ENCODE measurements at places on chromosomes 16 and 17. TPM values are rescaled to one million over a fixed set of nuclear protein-coding genes. Genes with fewer than 3 reads are reported as not detected.

ZP2 gene
- not detected for total RNA-seq

RUNDC3A gene
- total RNA-seq, result not detected

GRCh38 chr17:81518785-81519283 is 6.2 kb upstream of the ACTG1 start:
- peak overlapping the region; percentile 45 for H3K4me3 ChIP-seq
- H3K4me1 ChIP-seq, result peaks cover 17% of the 10 kb centered on the region
- no peak overlapping the region for H3K27ac ChIP-seq
- H3K36me3 ChIP-seq, result no peaks in the 10 kb centered on the region

- DNase-seq, result no peak
- H3K4me1 ChIP-seq, result no peaks in the 10 kb centered on the region
- no peak overlapping the region for H3K27ac ChIP-seq
- no peak overlapping the region for H3K4me3 ChIP-seq
- no peaks in the 10 kb centered on the region for H3K36me3 ChIP-seq
Measured at GRCh38 chr17:45662432-45662831, 121.7 kb upstream of the CRHR1 start.

DNA sequence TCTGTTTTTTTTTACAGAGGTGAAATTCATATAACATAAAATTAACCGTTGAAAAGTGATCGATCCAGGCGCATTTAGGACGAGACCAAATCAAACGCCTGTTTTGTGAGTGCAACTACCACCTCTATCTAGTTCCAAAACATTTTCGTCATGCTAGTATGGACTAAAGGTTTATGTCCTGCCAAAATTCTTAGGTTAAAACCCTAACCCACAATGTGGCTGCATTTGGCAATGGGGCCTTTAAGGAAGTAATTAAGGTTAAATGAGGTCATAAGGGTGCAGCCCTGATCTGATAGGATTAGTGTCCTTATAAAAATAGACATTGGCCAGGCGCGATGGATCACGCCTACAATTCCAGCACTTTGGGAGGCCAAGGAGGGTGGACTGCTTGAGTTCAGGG is 32.8 kb upstream of the RCVRN start:
- H3K27me3 ChIP-seq, result no peaks in the 10 kb centered on the region
- H3K4me1 ChIP-seq, result no peaks in the 10 kb centered on the region
- no peak for DNase-seq
- no peaks in the 10 kb centered on the region for H3K36me3 ChIP-seq

Data from activated CD4-positive, alpha-beta memory T cell treated with anti-CD3 and anti-CD28 coated beads for 36 hours (primary cell).